CD4-positive, alpha-beta T cell (primary cell): ENCODE measurements at places on chromosomes 5 and 9. TPM values are rescaled to one million over a fixed set of nuclear protein-coding genes. Genes with fewer than 3 reads are reported as not detected.

GRCh38 chr5:76617229-76617628 is 6.0 kb downstream of the F2RL2 start:
- DNase-seq: no peak

DNA sequence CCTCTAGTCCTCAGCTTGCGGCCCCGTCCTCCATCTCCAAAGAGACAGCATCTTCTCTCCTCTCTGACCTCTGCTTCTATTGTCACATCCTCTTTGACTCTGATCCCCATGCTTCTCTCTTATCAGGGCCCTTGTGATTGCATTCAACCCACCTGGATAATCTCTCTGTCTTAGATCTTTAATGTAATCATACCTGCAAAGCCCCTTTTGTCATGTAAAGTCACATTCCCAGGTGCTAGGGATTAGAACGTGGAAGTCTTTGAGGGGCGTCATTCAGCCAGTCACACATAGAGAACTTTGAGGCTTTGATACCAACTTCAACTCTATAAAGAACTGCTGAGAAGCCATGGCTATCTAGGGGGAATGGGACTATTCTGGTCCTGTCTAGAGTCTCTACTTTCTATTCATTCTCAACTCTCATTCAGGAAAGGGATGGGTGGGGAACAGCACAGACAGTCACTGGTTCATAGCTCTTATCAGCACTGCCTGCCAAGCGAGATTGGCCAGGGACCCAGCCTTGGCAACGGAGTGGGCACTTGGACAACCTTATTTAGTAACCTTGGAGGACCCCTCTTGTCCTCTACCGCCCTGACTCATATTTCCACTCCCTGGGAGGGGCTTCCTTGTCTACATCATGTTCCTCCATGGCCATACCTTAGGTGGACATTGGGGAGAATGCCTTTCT is 29.0 kb downstream of the TAS2R1 start:
- DNase-seq: no peak

DNA sequence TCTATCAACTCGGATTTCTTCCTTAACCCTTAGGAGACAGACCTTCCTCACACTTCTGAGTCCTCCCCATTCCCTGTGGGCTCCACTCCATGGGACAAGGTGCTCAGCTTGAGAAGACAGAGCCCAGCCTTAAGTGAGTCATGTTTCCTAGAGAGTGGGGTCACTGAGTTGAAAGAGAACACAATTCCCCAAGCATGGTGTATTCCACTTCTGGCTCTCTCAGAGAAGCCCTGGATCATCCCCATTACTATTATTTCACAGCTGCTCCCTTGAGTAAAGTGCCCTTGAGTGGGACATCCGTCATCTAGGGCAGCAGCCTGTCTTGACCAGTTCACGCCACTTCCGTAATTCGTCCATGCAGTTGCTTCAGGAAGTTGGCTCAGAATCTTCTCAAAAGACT is 604.8 kb downstream of the BNC2 start:
- no peak for DNase-seq

Gene SLC25A2
- total RNA-seq: not detected

Gene NIPSNAP3A
- 9.0 TPM for total RNA-seq
